SK-N-DZ (cell line): ENCODE measurements at places on chromosomes 3 and 15.

- no peak for DNase-seq
These were observed 241.8 kb upstream of the LRTM1 start for GRCh38 chr3:55169608-55170072.

- DNase-seq = no peak
These were observed 31.6 kb downstream of the NKIRAS1 start for GRCh38 chr3:23885210-23885609.

DNA sequence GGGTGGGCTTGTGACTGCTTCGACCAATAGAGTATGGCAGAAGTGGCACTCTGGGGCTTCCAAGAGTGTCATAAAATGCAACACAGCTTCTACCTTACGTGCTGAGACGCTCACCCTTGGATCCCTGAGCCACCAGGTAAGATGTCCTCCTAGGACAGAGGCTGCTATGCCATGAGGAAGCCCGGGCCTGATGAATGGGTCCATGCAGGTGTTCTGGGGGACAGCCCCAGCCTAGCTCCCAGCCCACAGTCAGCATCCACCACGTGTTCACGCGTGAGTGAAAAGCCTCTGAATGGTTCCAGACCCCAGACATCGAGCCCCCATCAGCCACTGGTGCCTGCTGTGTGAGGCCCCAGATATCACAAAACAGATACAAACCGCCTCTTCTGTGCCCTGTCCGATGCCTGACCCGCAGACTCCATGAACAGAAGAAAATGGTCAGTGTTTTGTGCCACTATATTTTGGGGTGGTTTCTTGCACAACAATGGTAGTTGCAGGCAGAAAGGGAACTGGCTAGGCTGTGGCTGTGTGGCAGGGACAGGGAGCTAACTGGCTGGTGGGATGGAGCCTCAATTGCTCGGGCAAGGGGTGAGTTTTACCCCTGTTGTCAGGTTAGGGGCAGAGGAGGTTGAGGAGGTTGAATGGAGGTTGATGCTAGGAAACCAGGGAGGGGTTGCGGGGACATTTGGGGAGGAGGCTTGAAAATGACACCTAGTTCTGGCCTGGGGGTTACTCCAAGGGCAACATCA, 92.2 kb downstream of the LINGO1 start:
- no peak for DNase-seq

GRCh38 chr15:77554306-77555080, 78.2 kb downstream of the LINGO1 start:
- DNase-seq = no peak

GRCh38 chr3:114642951-114643741, 349.3 kb downstream of the TIGIT start:
- no peak for DNase-seq

DNA sequence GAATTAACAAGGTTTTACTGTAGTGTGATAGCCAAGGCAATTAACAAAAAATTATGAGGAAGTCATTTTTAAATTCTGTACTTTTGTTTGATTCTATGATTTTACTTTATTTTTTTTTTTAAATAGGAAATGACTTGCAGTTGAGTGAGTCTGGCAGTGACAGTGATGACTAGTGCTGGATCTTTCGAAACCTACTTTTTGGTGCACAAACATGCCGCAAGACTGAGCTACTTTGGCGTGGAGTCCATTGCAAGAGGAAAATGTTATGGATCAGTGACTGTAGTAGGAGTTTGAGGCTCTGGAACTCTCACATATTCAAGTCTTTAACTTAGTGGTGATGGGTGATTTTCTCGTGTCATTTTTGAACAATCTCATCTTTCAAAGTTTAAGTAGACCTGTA, 11.6 kb downstream of the EAF1 start:
- DNase-seq = no peak

DNA sequence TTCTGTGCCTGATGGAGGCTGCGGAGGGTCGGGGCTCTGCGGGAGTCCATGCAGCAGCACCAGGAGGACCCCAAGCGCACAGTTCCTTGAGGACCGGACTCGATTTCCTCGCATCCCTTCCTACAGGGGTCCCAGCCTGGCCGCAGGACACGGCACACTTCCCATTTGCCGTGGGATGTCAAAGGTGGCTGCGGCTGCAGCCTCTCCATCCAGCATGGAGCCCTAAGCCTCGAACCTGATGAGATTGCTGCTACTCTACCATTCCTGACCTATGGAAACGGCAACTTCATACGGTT, 40.6 kb downstream of the RGMA start:
- DNase-seq = no peak

DNA sequence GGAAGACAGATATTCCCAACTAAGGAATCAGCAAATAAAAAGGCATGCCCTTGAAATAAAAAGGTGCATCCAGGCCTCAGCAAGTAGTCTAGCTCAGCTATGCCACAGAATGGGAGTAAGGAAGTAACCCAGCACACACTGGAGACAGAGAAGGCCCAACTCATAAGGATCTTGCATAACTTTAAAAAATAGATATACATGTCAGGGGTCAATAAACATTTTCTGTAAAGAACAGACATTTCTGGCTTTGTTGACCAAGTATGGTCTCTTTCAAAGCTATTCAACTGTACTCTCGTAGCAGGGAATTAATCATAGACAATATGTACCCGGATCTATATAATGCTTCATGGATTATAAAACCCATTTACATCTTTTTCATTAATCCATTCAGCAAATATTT, 449.3 kb downstream of the TAFA4 start:
- no peak for DNase-seq

GRCh38 chr15:38471974-38472373, 18.0 kb downstream of the FAM98B start:
- no peak for DNase-seq

- no peak for DNase-seq
These were observed 138.4 kb downstream of the PLCL2 start for GRCh38 chr3:17023006-17023664.

DNA sequence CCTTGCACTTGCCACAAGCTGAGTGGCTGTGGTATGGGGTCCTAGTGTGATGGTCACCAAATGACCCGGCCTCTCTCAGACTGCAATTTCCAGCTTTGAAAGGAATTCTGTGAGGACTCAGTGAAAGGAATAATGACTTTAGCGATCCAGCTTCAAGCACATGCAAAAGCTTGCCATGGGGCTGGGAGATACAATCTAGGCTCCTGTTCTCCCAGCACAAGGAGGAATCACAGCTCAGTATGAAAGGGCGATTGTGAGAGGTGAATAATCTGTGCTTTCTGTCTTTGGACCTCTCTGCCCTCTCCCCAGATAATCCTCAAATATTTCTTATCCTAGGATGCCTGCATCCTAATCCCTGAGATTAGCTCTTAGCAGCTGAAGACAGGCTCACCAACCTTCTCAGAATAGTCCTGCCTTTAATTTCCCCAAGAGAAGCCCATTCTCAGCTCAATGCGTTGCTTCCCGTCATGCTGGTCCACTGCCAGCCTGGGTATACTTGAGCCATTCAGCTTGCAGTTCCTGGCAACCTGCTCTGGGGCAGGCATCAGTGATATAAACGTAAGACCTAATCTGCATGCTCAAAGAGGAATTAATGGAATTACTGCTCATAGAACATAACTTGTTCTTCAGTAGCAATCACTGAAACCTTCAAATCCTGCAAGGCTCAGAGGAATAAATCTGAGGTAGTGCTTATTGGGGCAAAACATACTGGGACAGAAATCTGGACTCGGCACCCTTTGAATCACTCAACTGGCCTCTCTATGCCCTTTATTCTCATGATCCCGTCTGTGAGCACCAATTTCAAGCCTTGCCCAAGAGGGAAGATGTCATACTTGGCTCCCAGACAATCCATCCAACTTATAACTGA, 15.1 kb downstream of the TLNRD1 start:
- DNase-seq = no peak

GRCh38 chr3:122577409-122578031, at the start of gene PARP15:
Gene PARP15 (plus strand): TSS chr3:122577650. CDS start chr3:122577668, 18 bp downstream.
- no peak for DNase-seq

GRCh38 chr3:177122183-177122856, 75.0 kb downstream of the TBL1XR1 start:
- peak; percentile 88 for DNase-seq

- no peak for DNase-seq
These were observed 91.0 kb downstream of the EPHB1 start for GRCh38 chr3:134885877-134886621.

DNA sequence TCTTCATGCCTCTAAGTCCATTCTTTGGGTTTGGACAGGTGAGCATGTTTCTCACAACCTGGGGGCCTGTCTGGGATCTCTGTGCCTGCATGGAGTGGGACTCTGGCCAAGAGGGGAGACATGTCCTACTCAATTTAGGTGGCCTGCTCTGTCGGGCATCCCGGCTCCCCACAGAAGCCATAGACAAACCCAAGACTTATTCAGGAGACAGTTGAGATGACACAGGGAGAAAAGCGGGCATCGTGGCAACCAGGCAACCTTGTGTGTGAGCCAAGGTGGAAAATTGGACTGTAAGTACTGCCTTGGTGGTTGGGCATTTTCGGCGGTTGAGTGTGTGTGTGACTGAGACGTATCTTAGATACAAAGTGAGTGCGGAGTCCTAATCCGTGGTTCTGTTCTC, 40.5 kb downstream of the PPCDC start:
- no peak for DNase-seq

- DNase-seq = no peak
These were observed 37.7 kb downstream of the FAM174B start for GRCh38 chr15:92617549-92618520.

DNA sequence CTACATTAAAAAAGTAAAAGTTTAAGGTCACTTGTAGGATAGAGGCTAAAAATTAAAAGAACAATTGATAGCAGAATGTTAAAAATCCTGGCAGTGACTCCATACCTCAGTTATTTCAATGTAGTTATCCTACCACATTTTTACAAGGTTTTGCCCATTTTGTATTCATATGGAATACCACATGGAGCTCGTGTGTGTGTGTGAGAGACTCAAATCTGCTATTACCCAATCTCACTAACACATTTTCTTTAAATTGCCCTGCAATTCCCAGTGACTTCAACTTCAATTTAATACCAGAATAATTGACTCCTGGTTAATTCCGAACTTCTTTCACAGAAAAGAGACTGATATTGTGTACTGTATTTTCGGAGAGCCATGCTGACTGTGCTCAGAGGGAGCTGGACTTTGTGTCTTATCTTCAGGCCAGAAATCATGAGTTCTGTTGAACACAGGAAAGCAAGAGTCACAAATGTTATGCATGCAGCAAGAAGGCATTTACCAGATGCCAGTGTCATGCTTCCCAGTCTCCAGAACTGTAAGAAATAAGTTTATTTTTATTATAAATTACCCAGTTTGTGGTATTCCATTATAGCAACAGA, 529.0 kb upstream of the NECTIN3 start:
- DNase-seq = no peak

GRCh38 chr3:186787642-186788481, 4.5 kb downstream of the EIF4A2 start:
- no peak for DNase-seq

DNA sequence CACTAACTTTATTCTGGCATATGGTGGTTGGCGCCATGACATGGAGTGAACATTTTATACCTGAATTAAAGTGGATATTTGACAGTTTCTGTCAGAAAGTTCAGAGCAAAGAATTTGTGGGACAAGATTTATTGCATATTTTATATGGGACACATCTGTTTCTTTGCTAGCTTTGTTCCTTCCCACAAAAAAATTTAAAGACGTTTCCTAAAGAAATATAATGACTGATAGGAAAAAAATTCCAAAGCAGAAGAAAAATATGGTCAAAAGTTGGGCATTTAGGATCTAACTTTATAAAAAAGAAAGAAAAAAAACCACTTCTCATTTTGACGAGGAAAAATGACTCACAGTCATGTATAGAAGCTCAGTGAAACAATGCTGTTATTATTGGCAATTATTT, 101.6 kb downstream of the GREM1 start:
- DNase-seq = no peak

GRCh38 chr3:23288286-23288685, 85.2 kb downstream of the UBE2E2 start:
- no peak for DNase-seq

- DNase-seq = no peak
These were observed 524.2 kb downstream of the NLGN1 start for GRCh38 chr3:173921732-173922131.

GRCh38 chr3:134084242-134084950, 54.7 kb upstream of the SLCO2A1 start:
- DNase-seq = no peak

- DNase-seq = no peak
These were observed 11.1 kb upstream of the ROPN1B start for GRCh38 chr3:125957674-125958510.

GRCh38 chr3:156509189-156510174, 45.4 kb downstream of the SSR3 start:
- peak; percentile 70 for DNase-seq

DNA sequence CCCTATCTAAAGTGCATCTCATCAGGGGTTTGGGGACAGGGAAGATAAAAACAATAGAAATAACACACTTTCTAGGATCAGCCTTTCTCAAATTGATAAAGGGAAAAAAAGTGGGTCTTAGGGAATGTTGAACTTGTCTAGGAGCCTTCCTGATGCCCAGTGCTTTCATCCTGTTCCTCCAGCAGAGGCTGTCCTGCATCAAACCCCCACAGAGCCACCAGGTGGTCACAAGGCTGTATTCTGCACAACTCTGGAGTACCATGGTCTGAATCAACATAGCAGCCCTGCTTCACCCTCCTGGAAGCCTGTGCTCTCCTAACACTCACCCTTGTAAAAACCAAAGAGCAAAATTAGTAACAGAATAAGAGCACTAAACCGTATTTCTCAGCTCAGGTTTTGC, 118.5 kb upstream of the SLC25A36 start:
- DNase-seq = no peak
